ENCODE measurements at places on chromosomes 5 and 9. TPM values are rescaled to one million over a fixed set of nuclear protein-coding genes. Genes with fewer than 3 reads are reported as not detected.

DNA sequence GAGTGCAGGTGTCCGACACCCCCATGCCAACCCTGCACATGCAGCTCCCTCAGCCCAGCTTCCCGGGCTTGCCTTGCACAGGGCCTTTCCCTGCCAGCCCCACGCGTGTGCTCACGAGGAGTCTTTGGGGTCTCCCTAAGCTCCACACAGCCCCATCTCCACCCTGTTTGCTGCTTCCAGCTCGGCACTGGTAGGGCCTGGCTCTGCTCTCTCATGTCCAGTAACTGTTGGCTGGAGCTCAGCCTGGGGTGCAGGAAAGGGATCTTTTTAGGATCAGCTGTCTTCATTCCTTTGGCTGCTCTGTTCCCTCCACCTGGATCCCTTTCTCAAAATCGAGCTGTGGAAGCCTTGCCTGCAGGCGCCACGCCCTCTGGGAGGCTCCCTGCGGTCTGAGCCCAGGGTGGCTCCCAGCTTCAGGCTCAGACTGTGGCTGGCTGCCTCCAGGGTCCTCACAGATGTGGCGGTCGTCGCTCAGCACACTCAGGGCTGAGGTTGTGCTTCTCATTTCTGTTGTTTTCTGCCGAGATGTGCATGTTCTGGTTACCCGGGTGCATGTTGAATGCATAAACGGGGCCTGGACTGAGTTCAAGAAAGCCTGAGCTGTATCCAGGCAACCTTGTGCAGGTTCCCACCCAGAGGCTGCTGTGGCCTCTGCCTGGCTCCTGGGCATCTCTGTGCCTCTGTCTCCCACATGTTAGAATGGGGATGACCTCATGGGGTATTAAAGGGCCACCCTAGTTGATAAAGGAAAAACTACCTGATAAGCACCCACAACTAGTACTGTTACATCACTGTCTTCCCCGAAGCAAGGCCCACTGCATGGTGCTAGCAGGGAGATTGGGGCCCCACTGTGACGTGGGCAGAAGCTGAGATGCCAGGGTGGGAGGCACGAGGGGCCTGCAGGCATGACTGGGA, 4.3 kb downstream of the CACNA1B start:
- no peak for DNase-seq

DNA sequence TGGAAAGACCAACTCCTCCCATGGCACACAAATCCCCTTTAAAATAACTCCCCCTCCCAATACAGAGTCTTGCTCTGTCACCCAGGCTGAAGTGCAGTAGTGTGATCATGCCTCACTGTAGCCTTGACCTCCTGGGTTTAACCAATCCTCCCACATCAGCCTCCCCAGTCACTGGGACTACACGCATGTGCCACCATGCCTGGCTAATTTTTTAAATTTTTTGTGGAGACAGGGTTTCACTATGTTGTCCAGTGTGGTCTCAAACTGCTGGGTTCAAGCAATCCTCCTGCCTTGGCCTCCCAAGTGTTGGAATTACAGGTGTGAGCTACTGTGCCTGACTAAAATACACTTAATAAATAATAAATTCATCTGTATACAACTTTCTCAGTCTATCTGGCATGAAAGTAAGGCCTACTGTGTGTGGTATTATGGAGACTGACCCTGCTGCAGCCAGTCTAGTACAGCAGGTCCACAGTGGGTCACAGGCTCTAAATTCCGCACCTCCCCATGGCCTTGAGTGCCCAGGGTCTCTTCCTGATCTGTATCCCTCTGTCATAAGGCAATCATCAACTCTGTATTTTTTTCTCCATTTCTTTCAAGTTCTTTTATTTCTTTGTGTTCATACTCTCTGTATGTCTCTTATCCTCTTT, 169.4 kb downstream of the MAPKAP1 start:
- no peak for DNase-seq

DNA sequence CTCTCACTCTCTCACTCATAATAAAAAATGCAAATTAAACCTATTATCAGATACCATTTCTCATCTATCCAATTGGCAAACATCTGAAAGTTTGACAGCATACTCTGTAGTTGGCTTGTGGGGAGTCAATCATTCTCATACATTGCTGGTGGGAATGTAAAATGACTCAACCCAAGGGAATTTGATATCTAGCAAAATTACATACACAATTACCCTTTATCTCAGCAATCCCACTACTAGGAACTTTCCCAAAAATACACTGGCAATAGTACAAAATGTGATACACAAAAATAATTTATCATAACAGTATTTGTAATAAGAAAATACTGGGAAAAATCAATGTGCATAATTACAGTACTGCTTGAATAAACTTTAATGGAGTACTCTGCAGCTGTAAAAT, 731.3 kb downstream of the DTWD2 start:
- DNase-seq, result no peak

GRCh38 chr9:16726029-16726428, 144.4 kb downstream of the BNC2 start:
- DNase-seq, result no peak

DNA sequence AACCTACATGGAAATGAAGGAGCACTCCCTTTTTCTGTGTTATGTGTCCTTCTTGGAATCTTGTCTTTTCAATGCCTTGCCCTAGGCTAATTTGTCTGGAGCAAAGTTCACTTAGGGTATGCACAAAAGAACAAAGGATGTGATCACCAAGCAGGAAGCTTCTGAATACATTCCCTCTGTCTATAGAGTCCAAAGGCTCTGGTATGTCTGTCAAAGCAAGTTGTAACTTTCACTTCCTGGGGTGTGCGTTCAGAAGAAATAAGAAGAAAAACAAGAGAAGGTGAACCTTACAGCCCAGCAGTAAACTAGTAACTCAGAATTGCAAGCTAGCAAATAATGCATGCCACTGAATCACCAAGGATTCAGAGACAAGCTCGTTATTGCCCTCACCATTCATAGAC, 31.7 kb upstream of the CDH6 start:
- no peak for DNase-seq

- DNase-seq, result no peak
These were observed 19.7 kb upstream of the GAS1 start for GRCh38 chr9:86966852-86967511.

Gene ADAMTS16
- not detected for total RNA-seq
